Daoy (cell line): ENCODE measurements at places on chromosomes 7 and 10. TPM values are rescaled to one million over a fixed set of nuclear protein-coding genes. Genes with fewer than 3 reads are reported as not detected.

DNA sequence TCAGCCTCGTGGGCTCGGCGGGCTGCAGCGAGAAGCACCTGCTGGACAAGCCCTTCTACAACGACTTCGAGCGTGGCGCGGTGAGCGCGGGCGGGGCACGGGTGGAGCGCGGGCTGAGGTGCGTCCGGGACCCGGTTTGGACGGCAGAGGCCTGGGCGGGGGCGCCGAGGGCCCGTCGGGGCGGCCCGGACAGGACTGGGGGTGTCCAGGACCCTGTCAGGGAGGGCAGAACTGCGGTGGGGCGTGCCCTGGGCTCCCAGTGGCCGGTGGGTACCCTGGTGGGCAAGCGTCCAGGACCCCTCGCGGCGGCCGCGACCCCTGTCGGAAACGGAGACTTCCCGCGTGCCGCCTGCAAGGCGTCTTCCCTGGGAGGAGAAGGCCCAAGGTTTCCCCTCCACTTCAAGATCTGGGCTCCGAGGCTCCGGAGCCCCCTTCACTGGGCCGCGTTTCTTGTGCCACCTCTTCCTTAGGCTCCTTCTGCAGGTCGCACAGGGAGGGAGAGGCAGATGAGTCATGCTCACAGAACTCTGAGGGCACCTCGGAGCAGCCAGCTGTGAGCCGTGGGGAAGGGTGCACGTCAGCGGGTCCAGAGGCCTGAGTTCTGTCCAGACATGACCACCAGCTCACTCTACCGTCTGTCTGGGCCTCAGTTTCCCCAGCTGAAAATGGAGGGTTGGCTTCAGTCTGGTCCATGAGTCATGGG lies 485 bp downstream of the ALOX5 start:
- peak; percentile 49 for DNase-seq

DNA sequence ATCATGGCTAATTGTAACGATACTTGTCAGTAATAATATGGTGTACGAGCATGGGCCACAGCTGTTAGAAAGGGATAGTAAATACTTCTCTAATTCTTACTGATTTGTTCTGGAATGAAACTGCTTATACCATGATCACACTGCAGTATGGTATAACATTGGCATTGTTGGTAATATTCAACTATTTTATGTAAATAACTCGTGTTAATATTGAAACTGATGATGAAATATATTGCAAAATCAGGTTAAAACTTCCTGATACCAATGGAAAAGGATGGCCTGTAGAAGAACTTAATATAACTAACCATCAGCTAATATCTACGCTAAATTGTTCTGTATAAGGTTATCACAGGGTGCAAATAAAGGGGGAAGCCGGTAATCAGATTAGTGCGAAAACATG lies 10.3 kb downstream of the OR2A14 start:
- no peak for DNase-seq

GRCh38 chr7:46424934-46425333 lies 503.9 kb upstream of the IGFBP3 start:
- DNase-seq: no peak

- DNase-seq: no peak
These were observed 70.4 kb downstream of the FAM171A1 start for GRCh38 chr10:15300697-15301096.

- no peak for DNase-seq
These were observed 305.1 kb upstream of the PITRM1 start for GRCh38 chr10:3477683-3478082.

CALD1 gene
- total RNA-seq: 284 and 285 TPM in 2 replicates
